Omental fat pad (tissue), 4 donors: ENCODE measurements at places on chromosomes 13 and 19. TPM values are rescaled to one million over a fixed set of nuclear protein-coding genes. Genes with fewer than 3 reads are reported as not detected.

ATP7B gene
- total RNA-seq: 5.2 TPM

EVI5L gene
- 10.8 TPM for total RNA-seq

C2CD4C gene
- 1.8 TPM for total RNA-seq

PINLYP gene
- 3.8 TPM for total RNA-seq

KLK7 gene
- not detected for total RNA-seq

OCEL1 gene
- total RNA-seq: 8.9 TPM

LGALS14 gene
- not detected for total RNA-seq

SRRM5 gene
- total RNA-seq: not detected

LENG9 gene
- 8.0 TPM for total RNA-seq

PLVAP gene
- 39.7 TPM for total RNA-seq

CCDC169 gene
- total RNA-seq: 0.56 TPM

MCF2L gene
- 30.5 TPM for total RNA-seq

REX1BD gene
- 127 TPM for total RNA-seq

AMH gene
- not detected for total RNA-seq

KANK3 gene
- 48.7 TPM for total RNA-seq

CRX gene
- not detected for total RNA-seq
